DMS 273 treated with DMSO at 0.1 percent for 48 hours (cell line): ENCODE measurements at places on chromosomes 4 and X.

- DNase-seq: no peak
These were observed 9.1 kb downstream of the ELF2 start for GRCh38 chr4:139167774-139168444.

DNA sequence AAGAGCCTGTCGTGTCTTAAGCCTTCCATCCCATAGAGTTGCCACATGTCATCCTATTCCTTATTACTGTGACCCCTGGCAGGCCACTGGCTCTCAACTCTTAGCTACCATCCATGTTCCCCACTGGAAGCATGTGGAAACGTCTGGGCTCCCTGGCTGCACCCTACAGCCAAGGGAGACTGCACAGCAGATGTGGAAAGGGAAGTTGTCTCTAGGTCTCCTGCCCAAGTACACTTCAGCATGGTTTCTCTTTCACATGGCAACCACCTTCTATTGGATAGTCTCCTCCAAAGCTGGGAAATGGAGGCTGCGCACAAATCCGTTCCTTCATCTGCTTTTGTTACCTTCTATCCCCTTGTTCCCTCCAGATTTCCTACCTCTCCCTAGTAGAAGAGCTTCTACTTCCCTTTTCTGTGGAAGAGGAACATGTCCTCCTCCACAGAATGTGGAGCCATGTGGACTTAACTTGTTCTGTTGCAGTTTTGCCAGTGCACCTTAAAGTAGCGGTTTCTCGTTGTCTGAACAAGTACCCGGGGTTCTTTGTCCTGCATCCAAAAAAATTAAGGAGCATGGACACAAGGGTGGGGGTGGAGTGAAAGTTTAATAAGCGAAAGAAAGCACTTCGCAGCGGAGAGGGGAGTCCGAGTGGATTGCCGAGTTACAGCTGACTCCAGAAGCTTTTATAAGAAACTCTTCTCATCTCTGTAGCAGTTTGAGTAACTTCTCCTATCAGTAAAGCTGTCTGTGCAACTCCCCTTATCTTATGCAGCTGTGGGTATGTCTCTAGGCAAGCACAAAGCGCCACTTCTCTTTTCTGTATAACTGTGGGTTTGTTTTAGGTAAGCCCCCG, 52.5 kb downstream of the HMGB2 start:
- no peak for DNase-seq

- no peak for DNase-seq
These were observed 38.9 kb downstream of the RASGEF1B start for GRCh38 chr4:81432825-81433224.

DNA sequence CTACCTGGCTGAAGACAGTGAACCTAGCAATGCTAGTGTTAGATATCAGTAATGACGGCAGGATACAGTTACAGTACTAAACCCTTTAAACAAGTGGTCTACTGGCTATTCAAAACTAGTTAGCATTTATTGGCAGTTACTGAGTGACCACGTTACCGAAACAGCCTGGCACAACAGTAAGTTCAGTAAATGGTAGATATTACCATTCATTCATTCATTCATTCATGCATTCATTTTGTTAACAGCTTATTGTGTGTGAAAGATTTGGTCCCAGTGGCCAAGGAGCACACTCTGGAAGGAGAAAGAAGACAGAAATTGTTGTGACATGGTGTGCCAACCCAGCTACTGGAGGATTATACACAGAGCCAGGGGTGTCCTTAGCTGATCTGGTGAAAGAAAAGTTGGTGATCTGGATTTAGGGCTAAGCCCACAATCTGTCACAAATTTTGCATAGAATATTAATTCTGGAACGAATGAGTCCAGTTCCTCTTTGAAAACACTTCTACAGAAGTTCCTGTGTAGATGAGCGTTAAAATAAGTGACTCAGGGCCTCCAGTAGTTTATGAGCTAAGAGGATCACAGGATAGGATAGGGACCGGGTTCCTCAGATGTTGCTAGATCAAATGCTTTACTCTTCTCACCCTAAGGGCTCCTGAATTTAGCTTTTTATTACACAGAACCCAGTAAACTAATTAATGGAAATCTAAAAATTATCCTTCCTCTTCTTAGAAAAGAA, 179.1 kb downstream of the CBR4 start:
- no peak for DNase-seq

DNA sequence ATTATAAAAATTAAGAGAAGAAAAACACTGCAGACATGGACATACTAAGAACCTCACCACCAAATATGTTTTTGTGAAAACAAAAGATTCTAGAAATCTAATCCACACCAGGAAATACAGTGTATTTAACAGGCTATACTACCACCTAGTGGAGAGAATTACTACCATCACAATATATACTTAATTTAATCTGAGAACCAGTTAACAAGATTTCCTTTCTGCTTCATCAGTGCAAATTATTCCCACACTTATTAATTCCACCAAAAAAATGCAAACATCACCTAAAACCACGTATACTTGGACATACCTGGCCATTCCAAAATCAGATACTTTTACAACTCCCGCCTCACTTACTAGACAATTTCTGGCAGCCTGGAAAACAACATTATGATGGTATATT, 7.0 kb upstream of the TXK start:
- peak; percentile 13 for DNase-seq

GRCh38 chr4:176404621-176405020, 84.9 kb downstream of the SPCS3 start:
- no peak for DNase-seq

DNA sequence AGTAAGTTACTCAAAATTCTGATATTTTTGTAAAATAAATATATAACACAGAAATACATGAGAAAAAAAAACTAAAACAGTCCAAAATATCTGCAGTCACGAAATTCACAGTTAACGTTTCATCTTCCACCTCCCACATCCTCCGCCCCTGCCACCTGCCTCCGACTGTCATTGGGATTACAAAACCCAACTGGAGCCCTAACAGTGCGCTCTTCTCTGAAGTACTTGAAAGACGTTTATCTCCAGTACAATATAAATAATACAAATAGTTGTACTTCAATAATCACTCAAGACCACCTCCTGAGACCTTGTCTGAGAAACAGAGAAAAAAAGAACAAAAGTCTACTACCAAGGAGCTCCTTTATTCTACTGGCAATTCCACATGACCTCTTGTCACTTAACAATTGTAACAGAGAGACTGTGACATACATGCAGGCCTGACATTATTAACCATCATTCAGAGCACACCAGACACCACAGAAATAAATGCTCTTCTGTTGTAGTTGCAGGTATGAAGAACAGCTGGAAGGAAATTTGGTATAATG, 280.6 kb downstream of the PPP3CA start:
- no peak for DNase-seq

GRCh38 chrX:42869659-42870476, 91.9 kb upstream of the PPP1R2C start:
- no peak for DNase-seq

- DNase-seq: no peak
These were observed 18.5 kb upstream of the ASB5 start for GRCh38 chr4:176287546-176287945.

GRCh38 chr4:171599628-171600027, 213.6 kb upstream of the GALNTL6 start:
- no peak for DNase-seq

DNA sequence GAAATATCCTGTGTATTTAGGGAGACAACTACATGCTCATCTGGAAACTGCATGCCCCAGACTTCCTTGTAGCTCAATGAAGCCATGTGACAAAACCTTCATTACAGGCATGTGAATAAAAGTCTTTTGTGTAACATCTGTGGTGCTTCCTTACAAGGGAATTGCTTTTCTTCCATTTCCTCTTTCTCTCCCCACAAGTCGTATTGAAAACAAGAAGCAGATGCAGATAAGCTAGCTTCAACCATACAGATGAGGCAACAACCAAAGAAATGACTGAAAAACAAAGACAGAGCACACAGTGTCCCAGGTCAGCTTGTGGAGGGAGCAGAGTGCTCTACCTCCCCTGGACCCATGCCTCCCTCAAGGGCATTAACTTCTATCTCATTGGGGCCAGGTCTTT, 115.8 kb upstream of the INPP4B start:
- DNase-seq: no peak

DNA sequence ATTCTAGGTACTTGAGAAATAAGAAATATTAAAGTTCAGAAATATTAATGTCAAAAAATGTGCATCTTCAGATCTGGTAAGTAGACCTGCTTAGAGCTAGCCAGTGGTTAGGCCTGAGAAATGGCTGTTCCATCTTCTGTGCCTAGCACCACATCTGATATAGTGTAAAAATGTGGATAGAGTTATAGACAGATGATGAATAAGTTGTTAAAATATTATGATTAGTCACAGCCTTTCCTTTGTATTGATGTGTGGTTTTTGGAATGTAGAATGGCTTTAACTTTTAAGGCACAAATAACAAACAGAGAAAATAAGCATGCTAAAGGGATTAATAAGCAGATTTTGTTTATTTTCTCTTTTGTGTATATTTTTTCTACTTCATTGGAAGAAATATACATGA, 133.5 kb upstream of the NUDT6 start:
- DNase-seq: no peak

DNA sequence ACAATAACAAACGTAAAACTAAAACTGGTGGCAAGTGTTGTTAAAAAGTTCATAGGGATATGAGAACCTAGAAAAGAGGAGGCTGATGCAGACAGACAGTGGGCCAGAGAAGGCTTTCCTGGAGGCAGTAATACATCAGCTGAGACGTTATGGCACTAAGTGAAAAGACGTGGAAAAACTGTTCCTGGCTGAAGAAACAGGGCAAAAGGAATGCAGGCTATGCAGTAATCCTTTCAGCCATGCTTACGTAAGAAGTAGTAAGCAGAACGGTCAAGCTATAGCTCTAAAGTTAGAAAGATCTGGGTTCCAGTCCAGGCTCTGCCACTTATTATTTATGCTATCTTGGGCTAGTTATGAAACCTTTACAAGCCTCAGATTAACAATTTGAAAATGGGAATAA, 6.4 kb downstream of the LAMTOR3 start:
- no peak for DNase-seq

- DNase-seq: no peak
These were observed 15.9 kb downstream of the RGS12 start for GRCh38 chr4:3308691-3309090.

DNA sequence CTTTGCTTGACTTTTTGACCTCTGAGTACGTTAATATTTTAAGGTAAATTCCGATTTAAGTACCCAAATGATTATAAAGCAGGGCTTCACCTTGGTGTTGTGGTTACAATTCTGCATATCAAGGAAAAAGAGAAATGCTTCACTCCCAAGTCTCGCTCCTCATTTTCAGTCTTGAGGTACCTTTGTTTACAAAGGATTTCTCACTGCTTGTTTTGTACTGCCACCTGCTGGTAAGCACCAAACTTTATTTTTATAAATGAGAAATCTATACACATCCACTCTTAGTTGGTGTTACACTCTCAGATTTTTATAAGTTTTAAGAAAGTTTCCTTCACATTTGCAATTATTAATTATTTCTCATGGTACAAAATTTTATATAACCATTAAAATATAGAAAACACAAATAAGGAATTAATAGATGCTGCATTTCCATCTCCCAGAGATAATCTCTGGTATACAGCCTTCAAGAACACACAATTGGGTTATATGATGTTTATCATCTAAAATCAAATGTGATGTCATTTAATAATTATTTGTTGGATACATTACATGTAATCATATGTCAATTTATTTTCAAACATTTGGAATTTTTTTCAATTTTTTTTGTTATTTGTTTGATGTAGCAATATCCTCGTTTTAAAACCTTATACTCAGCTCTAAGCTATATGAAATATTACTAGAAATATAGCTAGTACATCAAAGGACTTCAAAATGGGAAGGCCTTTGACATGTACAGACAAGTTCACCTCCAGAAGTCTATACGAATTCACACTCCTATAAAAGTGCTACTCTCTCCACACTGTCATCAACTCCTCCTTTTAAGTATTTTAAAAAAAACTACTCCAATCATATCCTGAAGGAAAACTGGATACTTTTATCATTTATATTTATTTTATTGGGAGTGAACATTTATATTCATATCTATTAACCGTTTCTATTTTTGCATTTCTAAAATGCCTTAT, 179.9 kb downstream of the KCNIP4 start:
- DNase-seq: no peak

GRCh38 chr4:36549252-36549651, 267.8 kb downstream of the DTHD1 start:
- DNase-seq: no peak

GRCh38 chr4:87166296-87166854, 54.0 kb downstream of the KLHL8 start:
- no peak for DNase-seq

DNA sequence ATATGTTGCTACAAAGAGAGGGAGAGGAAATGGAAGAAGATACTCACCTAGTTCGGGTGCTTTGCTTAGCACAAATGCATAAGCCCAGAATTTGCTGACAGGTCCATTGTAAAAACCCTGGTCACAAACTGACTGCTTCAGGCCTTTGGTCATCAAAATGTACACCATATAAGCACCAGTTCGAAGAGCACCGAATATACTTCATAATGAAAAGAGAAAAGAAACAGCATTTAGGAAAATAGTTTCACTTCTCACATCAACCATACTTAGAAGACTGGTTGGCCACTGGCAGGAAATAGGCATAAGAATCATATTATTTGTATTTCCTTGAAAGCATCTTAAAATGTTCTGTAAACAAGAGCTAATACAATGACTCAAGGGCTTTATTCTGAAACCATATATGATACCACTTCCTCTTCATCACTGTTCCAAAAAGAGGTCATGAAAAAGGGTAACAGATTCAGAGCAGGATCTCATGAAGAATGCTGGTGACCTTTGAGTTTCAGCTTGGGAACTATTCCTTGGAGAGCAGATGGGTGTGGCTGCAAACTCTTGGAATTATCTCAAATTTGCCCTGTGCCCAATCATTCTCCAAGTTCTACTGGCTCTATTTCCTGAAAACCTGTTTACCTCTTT, 138.7 kb downstream of the ELOVL6 start:
- no peak for DNase-seq

GRCh38 chr4:173642509-173642908, 112.5 kb upstream of the HAND2 start:
- DNase-seq: no peak

DNA sequence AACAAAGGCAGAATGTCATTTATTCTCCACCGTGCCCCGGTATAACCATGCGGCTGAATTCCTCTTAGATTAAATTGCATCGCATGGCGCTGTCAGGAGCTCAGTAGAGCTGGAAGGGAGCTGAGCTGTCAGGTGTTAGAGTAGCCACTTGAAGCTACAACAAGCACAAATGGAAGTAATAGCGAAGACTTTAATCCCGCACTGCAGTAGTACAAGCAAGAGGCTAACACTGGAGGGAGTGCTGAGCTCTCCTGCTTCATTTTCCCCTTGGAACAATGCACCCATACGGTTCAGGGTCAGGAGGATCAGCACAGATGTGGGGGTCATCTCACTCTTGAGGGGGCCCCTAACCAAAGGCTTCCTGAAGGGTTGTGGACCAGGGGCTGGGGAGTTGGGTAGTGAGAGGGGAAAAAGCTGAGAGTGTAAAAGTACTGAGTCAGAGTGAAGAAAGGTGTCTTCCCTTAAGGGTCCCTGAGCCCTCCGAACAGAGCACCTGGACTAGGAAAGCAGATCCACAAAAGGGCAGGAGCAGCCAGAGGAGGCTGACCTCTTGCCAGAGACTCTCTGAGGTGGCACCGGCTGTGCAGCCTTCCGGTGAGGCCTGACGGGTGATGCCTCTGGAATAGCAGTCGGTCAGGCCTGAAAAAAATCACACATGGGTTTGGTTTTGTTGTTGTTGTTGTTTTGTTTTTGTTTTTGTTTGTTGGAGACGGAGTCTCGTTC, 36.0 kb upstream of the CBR4 start:
- no peak for DNase-seq
